ENCODE measurements at places on chromosomes 5 and 9.

GRCh38 chr9:135905380-135906258 lies 1.7 kb downstream of the CAMSAP1 start:
- DNase-seq = no peak

DNA sequence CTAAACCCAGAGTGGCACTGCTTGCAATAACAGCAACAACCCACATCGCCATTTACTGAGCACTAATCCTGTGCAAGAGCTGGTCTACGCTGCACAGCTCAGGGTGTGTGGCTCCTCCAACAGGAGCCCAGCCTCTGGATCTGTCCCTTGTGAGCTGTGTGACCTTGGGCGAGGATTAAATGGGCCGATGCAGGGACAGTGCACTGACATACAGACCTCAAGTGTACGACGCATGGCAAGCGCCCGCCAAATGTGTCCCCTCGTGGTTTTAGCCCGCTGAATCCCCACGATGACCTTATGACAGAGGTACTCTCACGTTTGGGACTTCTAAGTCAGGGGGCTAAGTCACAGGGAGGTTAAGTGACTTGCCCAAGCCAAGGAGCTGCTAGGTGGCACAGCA lies 130.3 kb upstream of the RAPGEF1 start:
- DNase-seq = no peak

DNA sequence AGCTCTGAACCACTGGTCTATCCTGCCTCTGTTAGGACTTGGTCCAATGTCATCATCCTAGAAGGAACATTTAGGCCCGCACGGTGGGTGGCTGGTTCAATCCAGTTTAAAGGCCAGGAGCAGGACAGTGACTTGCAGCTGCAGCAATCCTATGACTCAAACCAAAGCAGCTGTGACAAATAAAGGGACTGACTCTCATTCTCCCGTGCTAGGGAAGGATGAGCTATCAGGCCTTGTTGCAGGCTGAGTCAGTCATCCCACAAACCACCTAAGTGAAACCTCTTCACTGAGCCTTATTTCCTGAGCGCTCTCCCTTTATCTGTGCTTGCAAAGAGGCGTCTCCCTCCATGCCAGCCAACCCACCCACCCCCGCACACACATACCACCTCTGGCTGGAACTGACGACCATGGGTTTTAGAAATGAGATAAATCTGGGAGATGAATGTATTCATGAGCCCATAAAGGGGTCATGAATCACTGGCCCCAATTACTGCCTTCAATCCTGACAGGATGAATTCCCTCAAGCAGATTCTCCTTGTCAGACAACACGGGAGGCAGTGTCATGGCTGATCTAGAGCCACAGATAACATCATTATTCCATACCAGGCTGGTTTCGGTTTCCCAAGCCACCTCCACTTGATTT lies 93.4 kb downstream of the KCNIP1 start:
- DNase-seq = no peak

DNA sequence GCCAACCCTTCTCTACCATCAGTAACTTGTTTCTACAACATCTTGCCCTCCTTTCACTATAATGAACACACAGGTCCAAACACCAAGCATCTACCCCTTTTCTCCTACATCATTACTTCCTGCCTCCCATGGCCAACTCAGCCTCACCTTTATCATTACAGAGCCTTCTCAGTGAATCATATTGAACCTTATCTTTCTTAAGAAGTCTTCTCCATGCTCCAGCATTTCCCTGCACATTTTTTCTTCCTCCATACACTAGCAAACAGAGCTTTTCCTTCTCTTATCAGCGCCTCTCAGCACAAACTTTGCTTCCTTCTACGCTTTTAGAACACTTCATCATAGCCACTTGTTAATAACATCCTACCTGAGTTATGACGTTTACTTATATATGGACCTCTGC lies 148.2 kb downstream of the ARL15 start:
- DNase-seq = no peak

GRCh38 chr5:158430166-158430797 lies 571.3 kb upstream of the CLINT1 start:
- DNase-seq = no peak

- no peak for DNase-seq
These were observed 1.3 kb upstream of the DND1 start for GRCh38 chr5:140674629-140675028.

DNA sequence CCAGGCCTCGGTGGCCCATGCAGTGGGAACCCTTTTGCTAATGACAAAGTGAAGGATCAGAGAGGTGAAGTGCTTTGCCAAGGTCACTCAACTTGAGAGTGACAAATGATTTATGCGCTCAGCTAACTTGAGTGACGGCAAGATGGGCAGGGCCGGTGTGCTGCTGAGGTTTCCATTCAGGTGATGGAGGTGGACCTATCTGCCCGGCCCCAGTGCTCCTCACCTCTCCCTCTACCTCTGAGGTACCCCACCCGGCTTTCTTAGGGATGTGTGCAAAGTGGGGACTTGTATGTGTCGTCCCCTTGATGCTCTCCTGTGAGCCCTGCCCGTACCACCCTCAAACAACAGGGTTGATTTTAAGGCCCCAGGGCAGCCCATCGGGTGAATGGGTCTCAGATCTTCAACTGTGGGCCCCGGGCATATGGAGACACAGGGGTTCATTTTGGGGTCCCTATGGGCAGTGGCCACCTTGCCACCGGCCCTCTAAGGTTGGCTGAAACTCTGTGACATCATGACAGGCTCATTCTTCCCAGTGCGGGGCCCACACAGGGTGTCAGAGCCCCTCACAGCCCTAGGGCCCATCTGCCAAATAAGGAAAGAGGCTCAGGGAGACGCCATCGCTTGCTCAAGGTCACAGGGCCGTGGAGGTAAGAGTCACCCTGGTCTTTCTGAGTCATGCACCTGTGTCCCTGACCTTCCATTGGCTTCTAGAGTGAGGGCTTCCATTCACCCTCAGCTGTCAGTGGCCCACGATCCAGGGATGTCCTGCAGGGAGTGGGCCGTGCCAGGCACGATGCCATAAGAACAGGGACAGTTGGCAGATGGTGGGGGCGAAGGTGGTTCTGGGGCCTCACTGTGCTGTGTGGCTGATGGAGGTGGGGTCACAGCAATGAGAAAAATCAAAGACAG lies 170.6 kb upstream of the MVB12B start:
- no peak for DNase-seq

Measured in esophagus squamous epithelium (tissue), 5 donors.